ENCODE measurements at places on chromosomes 6 and 20. TPM values are rescaled to one million over a fixed set of nuclear protein-coding genes. Genes with fewer than 3 reads are reported as not detected.

The STXBP5 gene
- polyA plus RNA-seq: 14.1 TPM

The TMEM74B gene
- 15.3 TPM for polyA plus RNA-seq

The SAMD5 gene
- 3.8 TPM for polyA plus RNA-seq

The ASIP gene
- not detected for polyA plus RNA-seq

The POPDC3 gene
- polyA plus RNA-seq: 3.0 TPM
